ENCODE measurements at places on chromosomes 7 and 10. TPM values are rescaled to one million over a fixed set of nuclear protein-coding genes. Genes with fewer than 3 reads are reported as not detected.

Gene TACC2
- total RNA-seq = 89.0 TPM

GRCh38 chr10:48780341-48780740 is 95.7 kb downstream of the WDFY4 start:
- no peak for DNase-seq

Gene ANKRD2
- 1.8 TPM for total RNA-seq

Gene ZC3HAV1L
- 10.9 TPM for total RNA-seq

Gene FFAR4
- not detected for total RNA-seq

- peak; percentile 39 for DNase-seq
Measured at GRCh38 chr7:116552602-116553001, 27.8 kb downstream of the CAV1 start.

- peak; percentile 17 for DNase-seq
Measured at GRCh38 chr7:135994466-135995205, 17.5 kb upstream of the MTPN start.

DNA sequence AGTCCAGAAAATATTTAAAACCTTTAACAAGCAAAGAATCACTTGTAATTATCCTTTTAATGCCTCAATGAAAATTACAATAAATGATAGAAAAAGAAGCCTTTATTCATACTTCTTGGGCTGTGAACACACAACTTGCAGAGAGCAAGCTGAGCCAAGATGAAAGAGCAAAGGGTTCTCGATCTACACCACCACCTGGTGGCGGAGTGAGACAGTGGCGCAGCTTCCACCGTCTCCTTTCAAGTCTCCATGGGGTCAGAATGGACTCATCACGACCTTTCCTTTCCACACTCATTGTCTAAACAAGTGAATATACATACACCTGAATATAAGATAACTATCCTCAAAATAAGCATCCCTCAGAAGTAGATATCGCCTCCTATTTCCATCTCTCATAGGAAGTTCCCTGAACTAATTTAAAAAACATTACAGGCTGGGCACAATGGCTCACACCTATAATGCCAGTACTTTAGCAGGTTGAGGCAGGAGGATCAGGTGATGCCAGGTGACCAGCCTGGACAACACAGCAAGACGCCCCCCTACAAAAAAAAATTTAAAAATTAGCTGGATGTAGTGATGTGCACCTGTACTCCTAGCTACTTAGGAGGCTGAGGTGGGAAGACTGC is 40.7 kb downstream of the ATE1 start:
- DNase-seq = peak; percentile 74

GRCh38 chr10:6912424-6912823 is 332.3 kb upstream of the PRKCQ start:
- peak; percentile 89 for DNase-seq

GRCh38 chr7:128075242-128076095 is 44.2 kb upstream of the LRRC4 start:
- no peak for DNase-seq

DNA sequence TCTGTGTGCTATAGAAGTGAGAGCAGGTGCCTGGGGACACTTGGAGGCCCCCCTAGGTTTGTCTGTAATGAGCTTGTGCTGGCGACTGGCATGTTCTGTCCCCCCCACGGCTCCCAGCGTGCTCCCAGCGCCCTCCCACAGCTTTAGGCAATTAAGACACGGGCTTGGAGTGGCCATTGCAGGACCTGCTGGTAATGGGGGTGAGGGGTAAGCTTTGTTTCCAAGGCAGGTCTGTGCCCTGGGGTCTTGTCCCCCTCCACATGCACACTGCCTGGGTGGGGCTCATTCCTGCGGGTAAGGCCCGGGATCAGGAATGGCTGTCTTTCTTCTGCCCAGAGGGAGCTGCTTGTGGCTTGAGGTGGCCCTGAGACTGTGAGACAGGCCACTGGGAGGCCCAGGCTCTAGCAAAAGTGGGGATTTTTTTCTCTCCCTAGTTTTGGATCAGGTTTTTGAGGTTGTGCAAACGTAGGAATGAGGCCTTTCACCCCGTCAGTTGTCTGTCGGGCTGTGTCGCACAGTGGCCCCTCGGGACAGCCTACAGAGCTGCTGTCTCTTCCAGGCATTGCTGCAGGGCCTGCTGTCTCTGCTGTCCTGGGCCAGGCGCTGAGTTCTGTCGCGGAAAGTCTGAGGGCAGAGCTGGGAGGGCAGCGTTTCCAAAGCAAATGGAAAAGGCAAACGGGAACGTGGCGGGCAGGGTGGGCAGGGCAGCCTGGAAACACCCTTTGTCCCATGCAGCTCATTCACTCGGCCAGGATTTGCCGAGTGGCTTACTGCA is 107.4 kb downstream of the LHPP start:
- DNase-seq = no peak

Data from MCF 10A (cell line).